ENCODE measurements at places on chromosomes 6 and 20.

GRCh38 chr20:43529051-43529450 is 21.6 kb downstream of the L3MBTL1 start:
- no peak for DNase-seq

- DNase-seq: no peak
Measured at GRCh38 chr6:107538856-107539387, 49.0 kb downstream of the SOBP start.

GRCh38 chr6:154433477-154434241 is 76.8 kb downstream of the CNKSR3 start:
- DNase-seq: no peak

GRCh38 chr6:41705996-41706835 is 29.2 kb downstream of the TFEB start:
- DNase-seq: peak; percentile 75

GRCh38 chr6:106102034-106102433 is 15.9 kb downstream of the PRDM1 start:
- no peak for DNase-seq

- DNase-seq: no peak
Measured at GRCh38 chr6:39100358-39100757, 14.6 kb downstream of the SAYSD1 start.

- no peak for DNase-seq
Measured at GRCh38 chr6:45126033-45126432, 202.1 kb upstream of the RUNX2 start.

DNA sequence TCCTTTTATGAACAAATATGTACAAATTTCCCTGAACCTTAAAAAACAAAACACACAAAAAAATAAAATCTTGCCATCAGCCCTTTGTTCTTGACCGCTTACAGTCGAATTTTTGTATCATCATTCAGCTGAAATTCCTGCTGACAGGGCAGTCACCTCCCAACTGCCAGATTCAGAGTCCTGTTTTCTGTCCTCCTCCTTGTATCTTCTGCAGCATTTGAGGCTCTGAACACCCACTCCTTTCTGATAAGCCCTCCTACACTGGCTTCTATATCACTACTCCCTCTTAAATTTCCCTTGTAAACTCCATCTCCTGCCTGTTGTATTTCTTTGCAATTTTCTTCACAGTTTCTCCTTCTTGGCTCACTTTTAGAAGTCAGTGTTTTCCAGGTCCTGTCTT is 77.8 kb upstream of the CCN6 start:
- no peak for DNase-seq

DNA sequence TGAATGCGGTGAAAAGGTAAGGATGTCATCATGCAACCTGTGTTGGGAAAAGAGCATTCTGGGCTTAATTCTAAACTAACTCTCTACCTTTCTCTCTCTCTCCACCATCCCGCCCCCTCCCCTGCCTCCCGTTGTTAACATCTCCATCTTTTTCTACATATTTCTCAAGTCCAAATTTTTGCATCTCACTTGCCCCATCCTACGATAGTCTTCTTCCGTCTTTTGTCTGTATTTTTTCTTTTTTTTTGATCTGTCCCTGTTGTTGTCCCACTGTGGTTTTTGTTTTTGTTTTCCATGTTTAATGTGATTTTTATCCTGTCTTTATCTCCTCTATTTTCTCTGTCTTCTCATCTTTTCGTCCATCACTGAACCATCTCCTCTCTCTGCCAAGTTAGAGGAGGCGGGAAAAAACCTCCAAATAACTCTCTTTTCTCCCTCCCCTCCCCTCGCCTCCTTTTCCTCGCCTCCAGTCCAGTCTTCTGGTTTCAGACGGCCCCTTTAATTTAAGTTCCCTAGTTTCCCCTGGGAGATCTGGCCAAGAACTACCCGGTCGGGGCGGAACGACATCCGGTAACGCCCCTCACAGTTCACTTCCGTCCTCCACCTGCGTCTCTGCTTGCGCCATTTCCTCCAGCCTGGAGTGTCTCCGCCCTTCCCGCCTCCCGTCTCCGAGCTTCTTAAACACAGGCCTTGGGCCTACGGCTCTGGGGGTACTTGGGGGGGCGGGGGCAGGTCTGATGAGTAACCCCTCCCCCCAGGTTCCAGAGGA is at the start of gene NFKBIL1:
NFKBIL1 (plus strand) TSS at position 651 of the 769 bp plus-strand sequence; CDS start at position 738, 87 bp downstream.
- peak; percentile 96 for DNase-seq

DNA sequence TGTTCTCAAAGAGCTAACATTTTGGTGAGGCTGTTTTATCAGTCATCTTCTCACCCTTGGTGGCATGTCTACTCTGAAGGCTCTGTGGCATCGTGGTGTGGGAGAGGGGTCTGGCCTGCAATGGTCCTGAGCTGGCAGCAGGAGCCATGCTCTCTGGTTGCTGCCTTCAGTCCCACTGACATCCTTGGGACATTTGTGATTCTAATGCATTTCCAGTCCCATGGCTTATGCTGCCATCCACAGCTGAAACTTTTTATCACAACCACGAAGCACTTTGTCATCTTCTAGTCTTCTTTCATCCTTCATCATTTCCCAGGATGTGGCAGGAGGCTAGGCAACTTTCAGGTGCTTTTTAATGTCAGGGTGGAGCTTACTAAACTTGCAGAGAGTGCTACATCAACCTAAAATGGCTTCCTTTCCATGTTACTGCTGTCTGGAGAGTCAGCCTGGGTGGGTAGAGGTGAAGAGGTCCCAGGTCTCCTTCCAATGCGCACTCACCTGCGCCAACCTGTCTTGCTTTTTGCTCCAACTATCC is 77.1 kb downstream of the GPR63 start:
- DNase-seq: no peak

- DNase-seq: no peak
Measured at GRCh38 chr20:11132819-11133415, 459.1 kb upstream of the JAG1 start.

- no peak for DNase-seq
Measured at GRCh38 chr6:156687789-156688619, 89.2 kb upstream of the ARID1B start.

- DNase-seq: no peak
Measured at GRCh38 chr6:8086755-8087306, 15.5 kb downstream of the EEF1E1 start.

- no peak for DNase-seq
Measured at GRCh38 chr20:1086277-1087213, 31.9 kb upstream of the PSMF1 start.

- DNase-seq: no peak
Measured at GRCh38 chr6:120363429-120363828, 970.9 kb downstream of the TBC1D32 start.

DNA sequence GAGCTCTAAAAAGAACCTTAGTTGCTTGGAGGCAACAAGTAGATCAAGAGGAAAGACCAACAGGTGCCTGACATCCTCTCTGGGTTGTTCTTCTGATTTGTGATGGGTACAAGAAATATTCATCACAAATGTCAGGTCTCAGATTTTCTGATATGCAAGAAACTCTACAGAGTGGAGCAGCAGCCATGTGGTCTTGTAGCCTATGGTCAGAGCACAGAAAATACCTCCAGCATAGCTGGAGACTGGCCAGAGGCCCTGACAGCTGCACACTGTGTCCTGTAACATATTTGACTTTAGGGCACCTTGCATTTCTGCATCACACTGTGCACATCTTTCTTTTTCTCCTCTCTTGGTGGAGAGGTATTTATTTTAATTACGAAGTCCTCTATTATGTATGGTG is 116.3 kb downstream of the GMPR start:
- no peak for DNase-seq

GRCh38 chr6:157761331-157761921 is 61.6 kb upstream of the SNX9 start:
- DNase-seq: no peak

GRCh38 chr6:22544476-22544875 is 24.9 kb upstream of the HDGFL1 start:
- DNase-seq: no peak

- DNase-seq: no peak
Measured at GRCh38 chr20:31710423-31711108, 12.1 kb downstream of the BCL2L1 start.

DNA sequence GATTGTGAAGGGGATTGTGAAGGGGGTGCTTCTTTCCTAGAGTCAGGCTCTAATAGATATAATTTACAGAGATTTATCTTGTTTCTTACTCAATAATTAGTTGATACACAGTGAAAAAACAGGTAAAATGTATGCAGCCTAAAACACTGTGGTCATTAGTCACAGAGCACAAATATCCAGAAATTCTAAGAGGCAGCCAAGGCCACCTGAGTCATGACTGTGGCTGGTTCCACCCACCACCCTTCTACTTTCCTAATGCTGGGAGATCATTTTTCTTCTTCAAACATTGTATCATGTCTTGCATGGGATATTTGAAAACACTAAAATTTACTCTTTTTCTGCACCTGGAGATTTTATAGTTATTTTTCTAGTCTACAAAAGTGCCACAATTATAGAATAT is 181.6 kb downstream of the OTOR start:
- no peak for DNase-seq

GRCh38 chr20:32894711-32895355 is 36.1 kb downstream of the EFCAB8 start:
- no peak for DNase-seq

GRCh38 chr6:64680446-64680845 is 1026.6 kb downstream of the EYS start:
- no peak for DNase-seq

All from amygdala (tissue), 56 donors.